ENCODE measurements at places on chromosomes 6 and 20.

GRCh38 chr20:35006531-35006971, 50.9 kb downstream of the MYH7B start:
- DNase-seq = no peak

- DNase-seq = no peak
These were observed 23.3 kb downstream of the SESN1 start for GRCh38 chr6:109071125-109071917.

DNA sequence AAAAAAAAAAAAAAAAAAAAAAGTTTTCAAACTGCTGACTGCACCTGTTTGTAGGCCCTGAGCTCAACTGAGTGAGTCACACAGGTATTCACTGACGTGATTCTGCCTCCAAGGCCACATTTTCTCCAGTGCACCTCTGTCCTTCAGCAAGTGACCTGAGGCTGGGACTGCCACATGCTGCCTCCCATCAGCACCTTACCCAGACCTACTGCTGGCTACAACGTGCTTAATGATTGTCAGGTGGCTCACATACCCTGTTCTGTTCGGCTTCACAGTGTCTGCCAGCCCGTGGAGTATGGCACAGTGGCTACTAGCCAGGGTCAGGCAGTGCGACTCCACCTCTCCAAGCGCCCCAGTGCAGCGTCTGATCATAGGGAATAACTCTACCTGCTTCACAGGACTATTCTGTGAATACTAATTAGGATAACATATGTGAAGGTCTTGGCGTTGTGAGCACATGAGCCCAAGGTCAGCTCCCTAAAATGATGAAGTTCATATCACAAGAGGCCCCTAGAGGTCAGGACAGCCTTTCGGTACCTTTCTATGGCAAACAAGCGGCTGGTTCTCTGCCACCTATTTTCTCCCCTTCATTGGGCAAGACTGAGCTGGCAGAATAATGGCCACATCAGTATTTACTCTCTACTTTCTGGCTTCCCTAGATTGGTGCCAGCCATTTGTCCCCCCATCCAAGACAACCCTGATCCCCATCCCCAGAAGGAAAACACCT, 28.1 kb downstream of the RIPOR3 start:
- DNase-seq = no peak

DNA sequence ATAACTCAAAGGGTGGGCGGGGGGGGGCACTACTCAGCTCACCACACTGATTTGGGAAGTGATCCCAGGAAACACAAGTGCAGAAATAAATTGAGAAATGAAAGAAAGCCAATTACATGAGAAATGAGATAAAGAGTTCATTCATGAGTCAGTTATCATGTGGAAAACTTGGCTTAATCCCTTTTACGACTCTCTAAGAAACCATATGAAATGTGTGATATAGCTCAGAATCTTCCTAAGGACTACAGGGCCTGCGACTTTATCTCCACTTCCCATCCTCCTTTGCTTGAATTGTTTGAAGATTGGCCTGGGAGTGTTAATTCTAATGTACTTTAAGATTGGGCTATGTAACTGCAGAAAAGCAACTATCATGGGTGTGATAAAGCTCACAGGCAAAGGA, 3.6 kb upstream of the BTN2A2 start:
- DNase-seq = no peak

GRCh38 chr6:29608131-29608530, 23.2 kb downstream of the OR2H2 start:
- no peak for DNase-seq

DNA sequence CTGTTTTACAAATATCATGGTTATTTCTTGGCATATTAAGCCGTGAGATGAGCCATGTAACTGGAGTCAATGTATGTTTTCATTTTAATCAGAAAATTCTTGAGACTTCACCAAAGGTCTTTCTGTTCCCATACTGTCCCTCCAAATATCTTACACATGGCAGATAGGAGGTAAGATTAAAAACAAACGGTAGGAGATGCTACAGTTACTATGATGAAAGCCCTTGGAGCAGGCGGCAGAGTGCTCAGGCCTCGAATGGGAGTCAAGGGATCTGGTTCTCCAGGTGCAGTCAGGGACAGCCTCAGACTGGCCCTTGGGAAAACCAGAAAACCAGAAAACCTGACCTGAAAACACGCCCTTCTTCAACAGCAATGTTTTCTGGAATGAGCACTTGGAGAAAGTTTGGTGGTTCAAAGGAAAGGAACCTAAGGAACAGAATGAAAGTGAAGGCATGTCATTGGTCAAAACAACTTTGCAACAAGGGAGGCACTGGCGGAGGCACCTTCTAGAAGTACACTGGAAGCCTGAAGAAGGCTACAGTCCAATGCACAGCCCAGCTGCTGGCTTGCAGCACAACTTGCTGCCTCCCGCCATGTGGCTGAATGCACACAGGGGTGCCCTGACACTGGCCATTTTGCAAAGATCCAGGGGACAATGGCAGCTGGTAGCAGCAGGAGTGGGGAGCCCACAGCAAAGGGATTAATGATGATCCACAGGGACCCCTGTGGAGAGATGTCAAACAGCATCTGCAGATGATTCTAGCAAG, 17.4 kb upstream of the FOXO3 start:
- no peak for DNase-seq

DNA sequence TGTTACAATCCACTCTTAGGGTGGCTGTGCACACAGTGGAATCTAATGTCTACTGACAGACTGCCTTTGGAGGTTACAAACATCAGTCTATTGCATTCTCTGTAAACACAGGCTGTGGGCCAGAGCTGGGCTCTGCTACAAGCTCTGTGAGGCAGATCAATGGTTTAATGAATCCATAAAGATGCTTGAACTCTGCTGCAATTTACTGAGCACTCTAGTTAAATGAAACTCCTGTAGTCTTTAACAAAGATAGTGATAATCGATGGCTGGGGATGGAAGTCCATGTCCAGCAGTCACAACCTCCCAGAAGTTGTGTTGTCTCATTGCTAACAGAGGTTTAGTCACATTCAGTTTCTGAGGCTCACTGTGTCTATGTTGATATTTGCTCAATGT, 50.5 kb downstream of the SOBP start:
- DNase-seq = peak; percentile 13

All from DMS79 treated with DMSO at 0.1 percent for 48 hours (cell line).